BJ (cell line): ENCODE measurements at places on chromosomes 2 and 18. TPM values are rescaled to one million over a fixed set of nuclear protein-coding genes. Genes with fewer than 3 reads are reported as not detected.

Gene ARHGAP15
- polyA plus RNA-seq, result not detected in 2 replicates

Gene QPCT
- polyA plus RNA-seq, result 15.9 and 18.1 TPM in 2 replicates

Gene GPR75
- polyA plus RNA-seq, result 1.5 TPM in 2 replicates

DNA sequence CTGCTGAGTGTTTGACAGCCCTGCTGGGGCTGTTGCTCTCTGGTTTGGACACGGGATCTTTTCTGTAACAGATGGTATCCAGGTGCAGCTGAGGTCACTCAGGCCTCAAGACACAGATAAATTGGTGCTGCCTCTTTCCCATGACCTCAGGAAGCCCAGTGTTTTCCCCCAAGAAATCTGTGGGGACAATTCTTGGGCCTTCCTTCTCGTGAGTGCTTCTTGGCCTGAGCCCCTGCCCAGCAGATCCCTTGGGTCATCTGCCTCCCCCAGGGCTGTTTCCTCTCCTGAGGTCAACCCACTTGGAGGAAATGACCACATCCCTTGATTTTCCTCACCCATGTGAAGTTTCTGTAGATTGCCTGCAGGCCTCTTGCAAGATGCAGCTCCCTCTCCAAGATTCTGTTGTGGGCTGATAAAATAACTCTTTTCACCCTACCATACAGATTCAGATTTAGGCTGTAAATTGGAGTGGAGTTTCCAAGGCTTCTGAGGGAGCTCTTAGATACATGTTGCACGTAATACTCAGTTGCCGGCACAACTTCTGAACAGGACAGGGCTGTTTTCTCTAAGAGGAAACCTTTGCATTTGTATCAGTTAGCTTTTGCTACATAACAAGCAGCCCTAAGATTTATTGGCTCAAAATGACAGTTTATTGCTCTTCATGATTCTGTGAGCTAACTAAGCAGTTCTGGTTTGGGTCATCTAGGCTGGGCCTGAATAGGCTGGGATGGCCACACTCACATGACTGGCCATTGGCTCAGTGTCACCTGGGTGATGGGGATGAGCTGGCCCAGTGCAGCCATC is 13.1 kb downstream of the ZAP70 start:
- DNase-seq, result no peak

DNA sequence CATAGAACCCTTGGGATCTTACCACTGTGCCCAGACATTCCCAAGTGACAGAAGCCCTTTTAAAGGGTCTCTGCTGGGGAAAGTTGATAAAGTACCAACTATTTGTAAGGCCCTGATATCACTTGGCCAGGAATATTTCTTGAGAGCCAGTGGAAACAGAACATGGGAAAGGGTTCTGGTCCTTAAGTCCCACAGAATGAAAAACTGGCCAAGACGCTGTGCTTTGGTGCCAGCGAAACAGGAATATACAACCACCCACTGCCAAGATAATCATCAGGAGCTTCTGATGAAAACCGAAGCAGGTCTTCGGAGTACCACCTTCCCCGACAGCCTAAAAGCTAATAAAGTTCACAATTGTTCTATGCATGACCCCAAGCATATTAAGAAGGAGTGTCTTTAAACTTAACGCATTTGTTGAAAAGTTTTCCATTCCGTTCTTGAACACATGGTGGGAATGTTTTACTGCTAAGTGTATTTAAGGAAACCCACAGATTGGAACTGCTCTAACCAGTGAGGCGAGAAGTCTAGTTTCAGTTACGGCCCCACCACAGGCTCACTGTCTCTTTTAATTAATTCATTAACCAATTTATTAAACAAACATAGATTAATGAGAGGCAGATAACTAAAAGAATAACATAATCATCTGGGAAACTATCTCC is 152.6 kb downstream of the ANKRD44 start:
- no peak for DNase-seq

DNA sequence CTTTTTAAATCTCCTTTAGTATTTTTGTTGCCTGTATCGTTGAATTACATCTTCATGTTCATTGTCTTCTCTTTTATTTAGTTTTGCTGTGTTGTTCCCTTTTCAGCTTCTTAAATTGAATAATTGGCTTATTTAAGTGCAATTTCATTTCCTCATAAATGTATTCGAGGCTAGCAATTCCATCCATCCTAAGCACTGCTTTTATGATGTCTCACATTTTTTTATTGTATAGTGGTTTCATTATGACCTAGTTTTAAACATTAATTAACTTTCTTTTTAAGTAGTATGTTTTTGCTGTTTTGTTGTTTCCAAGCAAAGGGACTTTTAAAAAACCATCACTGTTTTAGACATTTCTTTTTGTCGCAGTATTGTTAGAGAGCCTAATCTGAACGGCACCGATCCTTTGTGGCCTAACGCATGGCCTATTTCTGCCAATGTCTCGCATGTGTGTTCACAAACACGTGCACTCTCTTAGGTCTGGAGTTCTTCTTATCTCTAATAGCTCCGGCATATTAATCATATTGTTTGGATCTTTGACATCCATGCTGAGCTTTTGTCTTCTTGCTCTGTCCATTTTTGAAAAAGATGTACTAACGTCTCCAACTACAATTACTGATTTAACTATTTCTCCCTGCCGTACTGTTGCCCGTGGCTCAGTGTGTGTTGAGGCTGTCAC is 59.6 kb upstream of the ZNF516 start:
- no peak for DNase-seq

DNA sequence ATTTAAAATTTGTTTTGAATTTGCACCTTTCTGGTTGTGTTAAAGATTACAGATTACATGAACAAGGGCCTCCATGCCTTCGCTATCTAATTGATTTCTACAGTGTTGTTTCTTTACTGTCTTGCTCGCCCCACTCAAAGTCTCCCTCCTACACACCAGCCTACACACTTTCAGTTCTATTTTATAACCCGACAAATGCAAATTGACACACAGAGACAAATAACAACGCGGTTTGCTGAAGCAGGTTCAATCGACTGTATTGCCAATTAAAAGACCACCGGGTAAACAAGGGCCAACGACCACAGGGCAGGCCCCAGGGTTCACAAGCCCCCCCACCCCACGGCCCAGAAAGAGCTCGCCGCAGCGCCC is 869 bp downstream of the STARD7 start:
- DNase-seq, result no peak

GRCh38 chr2:16014041-16014787 is 73.9 kb downstream of the MYCN start:
- no peak for DNase-seq

GRCh38 chr2:145315053-145315452 is 795.1 kb upstream of the ZEB2 start:
- no peak for DNase-seq

DNA sequence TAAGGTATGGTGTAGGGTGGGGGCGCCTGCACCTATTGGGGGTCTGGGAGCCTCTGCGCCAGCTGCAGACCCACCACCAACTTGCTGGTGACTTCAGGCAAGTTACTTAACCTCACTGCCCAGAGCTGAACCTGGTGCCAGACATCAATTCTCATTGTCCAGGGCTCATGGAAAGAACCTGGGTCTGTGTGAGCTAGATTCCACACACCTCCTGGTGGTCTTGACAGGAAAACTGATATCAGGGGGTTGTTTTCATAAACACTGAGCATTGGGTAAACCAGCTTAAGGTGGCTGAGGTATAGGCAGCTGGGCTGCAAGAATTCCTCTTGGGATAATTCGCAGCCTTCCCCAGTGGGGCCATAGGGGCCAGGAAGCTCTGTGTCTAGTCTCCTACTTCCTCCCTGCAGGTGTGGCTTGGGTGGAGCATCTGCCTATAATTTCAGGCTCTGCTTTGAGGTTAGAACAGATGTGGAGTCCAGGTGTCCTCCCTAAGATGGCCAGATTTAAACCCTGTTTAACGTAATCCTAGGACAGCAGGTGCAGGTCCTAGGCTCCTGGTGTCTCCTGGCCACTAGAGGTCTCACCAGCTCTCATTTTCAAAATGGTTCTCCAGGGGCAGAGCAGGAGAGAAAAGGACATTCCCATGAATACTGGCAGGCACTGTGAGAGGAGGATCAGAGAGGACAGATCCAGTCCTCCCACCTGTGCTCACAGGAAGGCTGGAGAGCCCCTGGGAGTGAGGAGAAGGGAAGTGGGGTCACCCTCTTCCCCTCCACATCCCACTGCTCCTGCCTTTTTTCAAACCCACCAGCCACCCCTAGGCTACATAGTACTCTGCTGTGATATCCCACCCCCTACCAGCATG is 100.4 kb upstream of the SMAD2 start:
- no peak for DNase-seq

GRCh38 chr2:29455200-29455860 is 340.1 kb downstream of the CLIP4 start:
- DNase-seq, result no peak

- DNase-seq, result no peak
Observed at GRCh38 chr2:219627103-219628100, at the start of gene SLC4A3. TSS of gene SLC4A3 (plus strand) at chr2:219627630. CDS start at chr2:219627993, 363 bp downstream.

- no peak for DNase-seq
Observed at GRCh38 chr2:96146881-96147592, 1.8 kb upstream of the DUSP2 start.
